ENCODE measurements at places on chromosomes 13 and 19. TPM values are rescaled to one million over a fixed set of nuclear protein-coding genes. Genes with fewer than 3 reads are reported as not detected.

GRCh38 chr13:35744144-35744543, 267.7 kb upstream of the MAB21L1 start:
- DNase-seq = no peak

DNA sequence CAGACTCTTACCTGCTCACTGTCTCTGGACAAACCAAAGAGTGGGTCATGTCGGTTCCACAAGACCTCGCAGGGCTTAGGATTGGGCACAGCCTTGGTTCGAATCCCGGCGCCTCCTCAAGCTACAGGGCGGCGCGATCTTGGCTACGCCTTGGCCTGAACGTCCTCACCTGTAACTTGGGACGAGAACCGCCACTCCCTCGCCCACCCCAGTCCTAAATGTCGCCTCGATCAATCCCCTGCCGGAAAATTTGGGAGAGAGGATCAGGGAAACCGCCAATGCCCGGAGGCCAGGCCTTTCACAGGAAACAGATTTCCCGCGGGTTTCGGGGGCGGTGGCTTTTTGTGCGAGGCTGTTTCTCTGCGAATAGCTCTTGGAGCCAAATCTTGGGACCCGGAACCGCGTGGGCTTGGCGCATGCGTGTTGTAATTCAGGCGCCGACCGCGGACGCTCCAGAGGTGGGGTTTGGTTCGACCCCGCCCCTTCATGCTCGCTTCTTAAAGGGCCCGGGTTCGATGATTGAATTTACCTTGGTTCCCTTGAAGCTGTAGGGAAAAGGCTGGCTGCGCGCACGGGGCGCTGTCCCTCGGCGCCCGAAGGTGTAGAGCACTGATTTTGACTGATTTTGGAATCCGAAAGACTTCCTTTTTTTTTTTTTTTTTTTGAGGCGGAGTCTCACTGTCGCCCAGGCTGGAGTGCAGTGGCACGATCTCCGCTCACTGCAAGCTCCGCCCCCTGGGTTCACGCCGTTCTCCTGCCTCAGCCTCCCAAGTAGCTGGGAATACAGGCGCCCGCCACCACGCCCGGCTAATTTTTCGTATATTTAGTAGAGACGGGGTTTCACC, at the start of gene NR2C2AP:
NR2C2AP (minus strand) TSS at position 403 of the 845 bp plus-strand sequence; CDS start at position 49, 354 bp downstream.
- DNase-seq = peak; percentile 90

DNA sequence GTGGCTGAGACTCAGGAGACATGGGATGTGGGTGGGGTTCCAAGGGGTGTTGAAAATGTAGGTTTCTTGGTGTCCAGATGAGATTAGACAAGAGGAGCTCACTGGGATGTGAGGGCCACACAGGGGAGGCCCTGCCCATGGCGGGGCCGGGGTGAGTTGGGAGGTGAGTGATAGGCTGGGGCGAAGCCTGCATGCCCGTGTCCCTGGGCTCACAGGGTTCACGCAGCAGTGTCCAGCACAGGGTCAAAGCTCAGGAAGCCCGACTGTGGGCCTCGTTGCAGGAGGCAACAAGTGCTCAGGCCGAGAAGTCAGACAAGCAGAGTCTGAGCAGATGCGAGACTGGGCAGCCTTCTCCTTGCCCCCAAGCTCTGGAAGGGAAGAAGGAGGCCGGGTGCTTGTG, 27.2 kb downstream of the CCDC8 start:
- peak; percentile 19 for DNase-seq

DNA sequence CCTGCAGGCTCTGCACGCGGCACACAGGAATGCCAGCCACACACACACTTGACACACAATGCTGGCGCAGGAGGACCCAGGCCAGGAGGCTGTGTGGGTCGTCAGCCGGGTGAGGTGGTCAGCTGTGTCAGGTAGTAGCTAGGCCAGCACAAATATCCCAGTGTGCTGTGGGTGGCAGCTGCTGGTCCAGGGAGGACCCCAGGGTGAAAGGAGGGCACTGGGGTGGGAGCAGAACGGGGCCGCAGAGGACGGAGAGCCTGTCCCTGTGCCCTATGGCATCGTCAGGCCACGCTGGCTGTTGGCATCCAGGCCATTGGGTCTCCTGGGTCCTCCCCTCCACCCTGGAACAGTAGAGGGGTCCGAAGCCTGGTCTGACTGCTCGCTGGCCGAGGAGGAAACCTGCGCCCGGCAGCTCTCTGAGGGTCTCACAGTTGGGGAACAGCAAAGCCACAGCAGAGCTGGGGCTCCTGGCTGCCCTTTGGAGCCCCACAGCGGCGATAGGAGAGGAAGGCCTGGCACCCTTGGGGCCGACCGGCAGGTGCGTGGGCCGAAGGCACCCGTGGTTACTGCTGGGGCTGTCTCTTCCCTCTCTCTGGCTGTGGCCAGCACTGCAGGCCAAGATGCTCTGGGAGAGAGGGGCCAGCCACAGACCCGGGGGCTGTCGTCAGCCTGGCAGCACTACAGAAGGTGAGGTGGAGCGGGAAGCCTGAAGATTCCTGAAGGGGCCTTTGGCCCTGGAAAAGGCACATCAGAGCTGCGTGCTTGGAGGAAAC, 27.3 kb downstream of the C13orf46 start:
- no peak for DNase-seq

DNA sequence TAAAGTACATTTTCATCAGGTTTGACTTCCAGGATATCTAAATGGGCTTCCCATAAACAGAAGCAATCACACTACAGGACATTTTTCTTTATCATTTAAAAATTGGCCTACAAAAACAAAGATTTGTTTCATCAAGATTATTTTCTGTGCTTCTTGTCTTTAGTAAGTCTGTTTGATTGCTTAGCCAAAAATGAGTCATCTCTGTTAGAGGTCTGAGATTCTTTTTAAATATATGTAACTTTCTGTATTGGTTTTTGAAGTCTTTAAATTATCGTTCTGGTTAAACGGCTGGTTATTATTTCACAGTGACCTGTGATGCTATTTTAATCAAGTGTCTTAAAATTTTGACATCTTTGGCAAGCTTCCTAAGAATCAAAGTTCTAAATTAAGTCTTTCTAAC, 62.7 kb downstream of the SLITRK1 start:
- no peak for DNase-seq

- peak; percentile 65 for DNase-seq
Measured at GRCh38 chr13:35475212-35475959, 1.1 kb downstream of the MAB21L1 start.

DNA sequence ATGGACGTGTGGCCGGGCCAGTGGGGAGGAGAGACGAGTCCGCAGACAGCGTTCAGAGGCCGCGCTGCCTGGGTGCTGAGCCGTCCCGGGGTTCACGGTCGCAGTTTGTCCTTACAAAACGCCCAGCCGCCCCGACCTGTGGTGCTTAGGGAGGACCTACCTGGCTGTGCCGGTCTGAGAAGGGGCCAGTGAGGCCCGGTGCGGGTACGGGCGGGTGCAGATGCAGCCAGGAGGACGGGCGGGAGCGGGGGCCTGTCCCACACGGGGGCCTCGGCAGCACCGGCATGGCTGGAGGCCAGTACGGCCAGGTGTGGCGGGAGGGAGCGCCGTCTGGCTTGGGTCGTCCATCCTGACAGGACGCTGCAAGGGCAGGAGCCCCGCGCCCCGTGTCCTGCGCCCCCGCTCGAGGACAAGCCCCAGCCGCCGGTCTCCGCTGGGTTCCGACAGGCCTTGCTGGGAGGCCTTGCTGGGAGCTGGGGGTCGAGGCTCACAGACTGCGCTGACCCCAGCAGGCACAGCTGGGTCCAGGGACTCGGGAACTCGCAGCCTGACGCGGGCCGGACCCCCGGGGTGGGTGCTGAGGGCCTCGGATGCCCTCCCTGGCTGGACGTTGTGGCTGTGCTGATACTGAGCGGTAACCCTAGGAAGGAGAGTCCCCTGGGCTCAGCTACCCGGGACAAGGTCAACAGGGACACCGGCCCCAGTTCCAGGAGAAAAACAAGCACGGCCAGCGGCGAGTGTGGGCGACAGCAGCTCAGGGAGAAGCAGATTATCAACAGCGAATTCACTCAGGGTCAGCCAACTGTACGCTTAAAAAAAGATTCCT, 5.3 kb upstream of the PROZ start:
- no peak for DNase-seq

- DNase-seq = no peak
Measured at GRCh38 chr19:30807278-30807677, 435.1 kb downstream of the ZNF536 start.

DNA sequence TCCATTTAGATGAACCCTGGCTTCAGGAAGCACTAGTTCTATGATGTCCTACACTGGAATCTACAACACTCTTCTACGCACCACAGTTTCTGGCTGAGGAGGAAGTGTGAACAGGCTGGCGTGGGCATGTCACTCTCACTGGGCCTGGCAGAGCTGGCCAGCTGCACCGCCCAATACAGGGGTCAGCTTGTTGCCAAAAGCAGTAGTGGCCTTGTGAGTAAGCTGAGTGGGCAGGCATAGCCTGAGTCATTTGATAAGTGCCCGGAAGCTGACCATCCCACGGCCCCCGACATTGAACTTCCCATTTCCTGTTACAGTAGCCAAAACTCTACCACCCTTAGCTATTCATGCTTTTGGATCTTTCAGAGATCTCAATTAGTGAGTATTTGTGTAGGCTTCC, 240.9 kb upstream of the SERP2 start:
- DNase-seq = no peak

GRCh38 chr19:13104360-13104847, 1.7 kb upstream of the LYL1 start:
- DNase-seq = no peak

GRCh38 chr13:52112591-52112990, 16.3 kb downstream of the NEK5 start:
- DNase-seq = no peak

- DNase-seq = no peak
Measured at GRCh38 chr19:1151037-1151724, 22.9 kb downstream of the SBNO2 start.

DNA sequence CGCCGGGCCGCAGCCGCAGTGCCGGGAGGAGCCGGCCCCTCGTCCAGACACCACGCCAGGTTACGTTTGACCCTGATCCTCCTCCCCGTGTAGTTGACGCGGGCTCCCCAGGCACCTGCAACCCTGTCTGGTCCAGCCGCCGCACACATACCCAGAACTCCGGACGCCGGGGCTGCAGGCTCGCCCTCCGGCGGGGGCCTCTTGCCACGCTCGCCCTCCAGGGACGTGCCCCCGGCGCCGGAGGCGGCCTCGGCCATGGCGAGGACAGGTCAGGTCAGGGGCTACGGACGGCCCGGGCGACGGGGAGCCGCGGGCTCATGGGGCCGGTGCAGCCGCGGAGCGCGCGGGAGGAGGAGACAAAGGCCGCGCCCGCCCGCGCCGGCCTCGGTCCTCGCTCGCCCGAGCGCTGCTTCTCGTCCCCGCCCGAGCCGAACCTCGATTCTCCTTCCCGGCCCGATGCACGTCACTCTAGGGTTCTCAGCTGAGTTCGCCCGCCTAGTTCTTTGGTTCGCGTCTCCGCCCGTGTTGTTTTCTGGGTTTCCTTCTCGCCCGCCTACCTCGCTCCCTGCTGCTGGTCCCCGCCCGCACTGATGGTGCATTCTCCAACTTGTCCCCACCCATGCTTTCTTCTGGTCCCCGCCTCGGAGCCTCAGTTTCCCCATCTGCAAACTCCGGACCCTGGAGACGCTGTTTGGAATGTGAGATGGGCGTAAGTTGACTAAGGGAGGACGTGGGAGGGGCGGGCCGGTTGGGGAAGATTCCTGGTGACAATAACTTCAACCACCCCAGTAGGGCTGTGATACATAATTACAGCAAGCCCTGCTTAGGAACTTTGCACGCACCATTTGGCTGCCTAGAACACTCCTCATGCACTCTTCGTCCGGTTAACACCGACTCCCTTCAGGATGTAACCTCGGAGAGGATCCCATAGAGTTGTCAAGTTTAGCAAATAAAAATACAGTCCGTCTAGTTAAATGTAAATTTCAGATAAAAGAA, at the start of gene ANO8:
ANO8 (minus strand) TSS at position 442 of the 996 bp plus-strand sequence; CDS start at position 257, 185 bp downstream.
- peak; percentile 98 for DNase-seq

- DNase-seq = no peak
Measured at GRCh38 chr13:109387471-109387870, 398.9 kb downstream of the IRS2 start.

GRCh38 chr13:97298816-97299215, 76.7 kb downstream of the MBNL2 start:
- DNase-seq = no peak

- DNase-seq = no peak
Measured at GRCh38 chr13:31891472-31891871, 140.1 kb upstream of the FRY start.

DNA sequence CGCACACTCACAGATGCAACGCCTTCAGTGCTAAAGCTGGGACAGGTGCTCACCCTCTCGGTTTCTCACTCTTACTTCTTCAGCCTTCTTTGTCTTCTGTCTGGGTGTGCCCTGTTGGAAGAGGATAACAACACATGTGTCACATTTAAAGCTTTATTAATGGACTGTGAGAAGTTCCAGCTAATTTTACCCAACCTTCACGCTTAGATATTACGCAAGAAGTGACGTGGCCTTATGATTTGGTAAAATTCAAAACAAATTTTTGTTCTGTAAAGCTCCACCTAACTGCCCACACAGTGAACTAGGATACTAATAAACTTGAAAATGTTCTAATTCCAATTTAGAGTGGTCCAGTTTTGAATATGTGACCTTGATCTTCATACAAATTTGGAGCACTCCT, 66.7 kb upstream of the LRCH1 start:
- DNase-seq = no peak

DNA sequence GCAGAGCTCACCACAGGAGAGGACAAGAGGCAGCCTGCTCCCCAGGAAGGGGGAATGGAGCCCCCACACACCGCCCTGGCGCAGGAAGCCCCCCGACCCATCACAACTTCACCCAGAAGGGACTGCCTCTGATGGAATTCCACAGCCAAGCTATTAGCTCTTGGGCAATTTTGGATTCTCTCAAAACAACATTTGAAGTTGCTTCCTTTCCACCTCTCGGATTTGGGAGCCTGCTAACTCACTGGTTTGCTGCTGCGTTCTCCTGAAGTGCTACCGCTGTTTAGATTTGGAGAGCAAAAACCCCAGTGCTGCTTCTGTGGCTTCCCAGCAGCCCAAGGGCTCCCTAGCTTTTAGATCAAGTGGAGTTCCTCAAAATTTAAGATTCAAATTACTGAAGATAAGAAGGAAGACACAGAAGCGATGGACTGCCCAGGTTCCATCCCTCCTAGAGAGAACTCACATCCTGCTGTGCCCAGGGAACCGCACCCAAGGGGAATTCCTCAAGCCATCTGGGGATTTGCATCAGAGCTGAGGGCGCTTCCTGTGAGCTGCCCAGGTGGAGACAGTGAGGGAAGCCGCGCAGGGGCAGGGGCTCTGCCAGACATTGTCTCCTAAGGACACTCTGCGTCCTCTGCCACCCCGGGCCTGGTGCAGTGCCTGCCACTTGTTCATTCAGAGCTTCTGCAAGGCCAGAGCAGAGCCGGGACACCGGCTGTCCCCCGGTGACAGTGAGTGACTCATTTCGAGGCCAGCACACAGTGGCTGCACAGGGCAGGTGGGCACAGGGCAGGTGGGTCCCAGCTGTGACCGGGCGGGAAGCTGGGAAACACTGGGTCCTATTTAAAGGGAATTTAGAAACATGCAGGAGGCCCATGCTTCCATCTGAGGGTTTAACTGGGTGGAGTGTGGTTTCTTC, 45.5 kb downstream of the COL4A1 start:
- no peak for DNase-seq

Gene PALM
- total RNA-seq = 207 TPM

Gene ARRDC5
- not detected for total RNA-seq

Gene PRPF31
- 46.2 TPM for total RNA-seq

Gene FCGBP
- total RNA-seq = 18.7 TPM

Gene OR7C1
- 1.2 TPM for total RNA-seq

Gene ACP5
- total RNA-seq = 2.9 TPM

Gene MBOAT7
- total RNA-seq = 174 TPM

Gene NHLRC3
- total RNA-seq = 32.8 TPM

Gene MISP
- total RNA-seq = not detected

Gene PSG1
- total RNA-seq = not detected

Gene UBE2L5
- total RNA-seq = 0.96 TPM

Gene ERICH6B
- not detected for total RNA-seq

Gene SBK3
- total RNA-seq = 0.47 TPM

Gene PSG7
- not detected for total RNA-seq

Data from dorsolateral prefrontal cortex (tissue), 122 donors.